ENCODE measurements at places on chromosomes 5 and 9.

- no peak for DNase-seq
Measured at GRCh38 chr5:58182287-58182841, 277.5 kb downstream of the PLK2 start.

GRCh38 chr5:139658928-139659667, 10.9 kb downstream of the CXXC5 start:
- DNase-seq = no peak

- no peak for DNase-seq
Measured at GRCh38 chr9:37284636-37285035, 137.9 kb upstream of the GRHPR start.

- no peak for DNase-seq
Measured at GRCh38 chr9:127918183-127919107, 1.6 kb upstream of the ST6GALNAC4 start.

- no peak for DNase-seq
Measured at GRCh38 chr5:168030912-168031311, 260.5 kb upstream of the WWC1 start.

Data from stimulated activated CD8-positive, alpha-beta memory T cell treated with anti-CD3 and anti-CD28 coated beads, Interleukin-15, amount 100 ng/mL, for 4 hours (primary cell).